ENCODE measurements at places on chromosomes 12 and 14. TPM values are rescaled to one million over a fixed set of nuclear protein-coding genes. Genes with fewer than 3 reads are reported as not detected.

- H3K27ac ChIP-seq = no peak overlapping the region
- no peak overlapping the region for H3K4me3 ChIP-seq
- peaks cover 51% of the 10 kb centered on the region for H3K27me3 ChIP-seq
- no peak for DNase-seq
- no peaks in the 10 kb centered on the region for H3K36me3 ChIP-seq
Observed at GRCh38 chr14:101537286-101537685, 24.0 kb upstream of the DIO3 start.

- H3K27me3 ChIP-seq = no peaks in the 10 kb centered on the region
- no peaks in the 10 kb centered on the region for H3K4me1 ChIP-seq
- H3K4me3 ChIP-seq = no peak overlapping the region
- no peaks in the 10 kb centered on the region for H3K36me3 ChIP-seq
- no peak for DNase-seq
- H3K27ac ChIP-seq = no peak overlapping the region
Observed at GRCh38 chr12:116918464-116918863, 7.7 kb downstream of the FBXW8 start.

GRCh38 chr14:53062856-53063255, 90.3 kb downstream of the DDHD1 start:
- no peak for DNase-seq
- H3K27me3 ChIP-seq = no peaks in the 10 kb centered on the region
- H3K4me3 ChIP-seq = no peak overlapping the region
- peaks cover 4% of the 10 kb centered on the region for H3K4me1 ChIP-seq
- no peak overlapping the region for H3K27ac ChIP-seq
- H3K36me3 ChIP-seq = peaks cover 5% of the 10 kb centered on the region

DNA sequence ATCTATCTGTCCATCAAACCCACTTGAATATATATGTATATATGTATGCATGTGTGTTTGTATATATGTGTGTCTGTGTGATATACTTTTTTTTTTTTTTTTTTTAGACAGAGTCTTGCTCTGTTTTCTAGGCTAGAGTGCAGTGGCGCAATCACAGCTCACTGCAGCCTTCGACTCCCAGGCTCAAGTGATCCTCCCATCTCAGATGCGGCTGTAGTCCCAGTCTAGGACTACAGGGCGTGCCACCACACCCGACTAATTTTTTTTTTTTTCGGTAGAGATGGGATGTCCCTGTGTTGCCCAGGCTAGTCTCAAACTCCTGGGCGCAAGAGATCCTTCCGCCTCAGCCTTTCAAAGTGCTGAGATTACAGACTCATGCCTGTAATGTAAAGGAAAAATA, 13.0 kb upstream of the APOBEC1 start:
- no peak overlapping the region for H3K27ac ChIP-seq
- no peak for DNase-seq
- no peak overlapping the region for H3K4me3 ChIP-seq

The HNF1A gene
- not detected for total RNA-seq

GRCh38 chr12:50825372-50825838, 17.3 kb upstream of the TMPRSS12 start:
- H3K36me3 ChIP-seq = no peaks in the 10 kb centered on the region
- no peak for DNase-seq
- H3K4me1 ChIP-seq = no peaks in the 10 kb centered on the region
- H3K27me3 ChIP-seq = no peaks in the 10 kb centered on the region

GRCh38 chr14:57290751-57291150, 22.0 kb downstream of the AP5M1 start:
- no peak for DNase-seq
- H3K27me3 ChIP-seq = no peaks in the 10 kb centered on the region
- peaks cover 7% of the 10 kb centered on the region for H3K36me3 ChIP-seq
- no peak overlapping the region for H3K4me3 ChIP-seq
- H3K4me1 ChIP-seq = no peaks in the 10 kb centered on the region

DNA sequence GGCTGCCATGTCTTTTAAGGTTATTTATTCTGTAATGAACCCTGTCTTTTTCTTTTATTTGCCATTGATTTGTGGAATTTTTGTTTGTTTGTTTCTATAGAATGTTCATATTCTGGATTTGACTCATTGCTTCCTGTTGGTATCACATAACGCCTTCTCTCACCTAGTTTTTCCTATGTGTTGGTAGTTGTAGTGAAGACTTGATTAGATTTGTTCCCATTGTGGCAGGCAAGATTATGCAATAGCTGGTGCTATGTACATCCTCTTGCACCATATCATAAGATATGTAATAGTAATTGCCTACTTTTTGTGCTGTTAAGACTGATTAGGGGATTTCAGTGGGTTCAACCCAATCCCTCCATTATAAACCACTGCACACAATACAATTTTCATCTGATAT, 3.9 kb upstream of the KRT6B start:
- H3K36me3 ChIP-seq = no peaks in the 10 kb centered on the region
- peaks cover 6% of the 10 kb centered on the region for H3K27me3 ChIP-seq
- no peaks in the 10 kb centered on the region for H3K4me1 ChIP-seq
- H3K27ac ChIP-seq = no peak overlapping the region

- H3K27ac ChIP-seq = no peak overlapping the region
- H3K27me3 ChIP-seq = no peaks in the 10 kb centered on the region
- no peaks in the 10 kb centered on the region for H3K4me1 ChIP-seq
- DNase-seq = no peak
- no peak overlapping the region for H3K4me3 ChIP-seq
Observed at GRCh38 chr14:65946494-65946893, 534.0 kb downstream of the FUT8 start.

The MANSC1 gene
- 10.5 TPM for total RNA-seq

- DNase-seq = peak; percentile 88
- H3K27ac ChIP-seq = peak overlapping the region; percentile 93
- H3K27me3 ChIP-seq = no peaks in the 10 kb centered on the region
- H3K4me3 ChIP-seq = no peak overlapping the region
- peaks cover 82% of the 10 kb centered on the region for H3K4me1 ChIP-seq
- no peaks in the 10 kb centered on the region for H3K36me3 ChIP-seq
Observed at GRCh38 chr12:108302403-108303311, 36.5 kb downstream of the CMKLR1 start.

GRCh38 chr12:85834378-85834777, 1.8 kb downstream of the RASSF9 start:
- no peak for DNase-seq
- H3K27ac ChIP-seq = peak overlapping the region; percentile 93
- peaks cover 14% of the 10 kb centered on the region for H3K4me1 ChIP-seq
- no peaks in the 10 kb centered on the region for H3K36me3 ChIP-seq

GRCh38 chr12:47244835-47245234, 165.1 kb upstream of the AMIGO2 start:
- H3K4me3 ChIP-seq = no peak overlapping the region
- no peaks in the 10 kb centered on the region for H3K4me1 ChIP-seq
- H3K27ac ChIP-seq = no peak overlapping the region
- H3K27me3 ChIP-seq = no peaks in the 10 kb centered on the region
- no peaks in the 10 kb centered on the region for H3K36me3 ChIP-seq

The ANG gene
- total RNA-seq = 0.79 TPM

DNA sequence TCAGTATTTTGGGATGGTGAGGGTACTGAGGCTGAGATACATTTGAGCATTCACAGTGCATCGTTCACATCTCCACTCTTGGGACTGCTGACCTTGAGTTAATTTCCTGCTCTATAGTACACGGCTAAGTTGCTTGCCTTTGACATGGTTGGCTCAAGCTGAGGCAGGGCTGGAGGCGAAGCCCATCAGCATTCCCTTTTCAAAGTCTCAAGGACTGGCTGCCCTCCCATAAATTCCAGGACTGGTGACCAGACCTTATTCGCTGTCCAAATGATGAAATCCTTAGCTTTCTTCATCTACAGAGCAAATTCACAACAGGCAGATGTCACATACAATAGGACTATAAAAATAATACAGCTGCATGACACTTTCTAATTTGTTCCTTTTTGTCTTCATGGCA, 85.9 kb downstream of the SSPN start:
- no peak overlapping the region for H3K4me3 ChIP-seq
- H3K27me3 ChIP-seq = no peaks in the 10 kb centered on the region
- H3K36me3 ChIP-seq = no peaks in the 10 kb centered on the region
- no peak for DNase-seq
- no peak overlapping the region for H3K27ac ChIP-seq
- H3K4me1 ChIP-seq = peaks cover 4% of the 10 kb centered on the region

- H3K4me1 ChIP-seq = peaks cover 16% of the 10 kb centered on the region
- no peaks in the 10 kb centered on the region for H3K36me3 ChIP-seq
- DNase-seq = no peak
- H3K27me3 ChIP-seq = peaks cover 19% of the 10 kb centered on the region
Observed at GRCh38 chr12:57729321-57729844, 9.2 kb downstream of the AGAP2 start.

The PCED1B gene
- 0.49 TPM for total RNA-seq

DNA sequence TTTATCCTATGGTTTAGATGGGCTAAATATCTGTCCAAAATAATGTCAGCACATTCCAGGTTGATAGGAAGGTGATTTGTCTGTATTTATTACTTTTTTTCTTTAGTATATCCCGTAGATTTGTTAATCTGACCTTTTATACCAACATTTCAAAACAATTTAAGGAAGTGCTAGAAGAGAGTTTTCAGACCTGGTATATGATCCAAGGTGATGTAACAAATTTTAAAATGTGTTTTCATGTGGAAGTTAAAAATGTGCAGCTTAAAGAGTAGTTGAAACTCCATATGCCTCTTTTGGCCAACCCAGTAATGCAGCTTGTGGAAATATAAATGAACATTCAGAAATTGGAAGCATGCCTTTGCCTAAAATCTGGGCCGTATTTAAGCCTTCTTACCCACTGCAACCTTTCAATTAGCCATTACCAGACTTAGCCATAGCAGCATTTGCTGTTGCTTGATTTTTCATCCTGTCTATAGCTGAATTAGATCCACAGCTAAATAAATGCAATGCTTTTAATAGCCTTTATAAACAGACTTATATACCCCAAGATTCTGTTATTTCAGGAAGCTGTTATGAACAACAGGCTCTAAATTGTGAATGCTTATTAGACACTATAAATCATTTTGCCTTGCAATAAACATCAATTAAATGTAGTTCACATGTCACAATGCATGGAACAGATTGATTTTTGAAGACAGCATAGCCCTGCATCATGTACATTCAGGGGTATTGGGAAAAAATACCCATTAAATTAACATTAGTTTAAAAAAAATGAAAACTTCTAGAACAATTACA, 271.2 kb downstream of the PDZRN4 start:
- no peak overlapping the region for H3K4me3 ChIP-seq
- DNase-seq = no peak
- no peaks in the 10 kb centered on the region for H3K36me3 ChIP-seq

DNA sequence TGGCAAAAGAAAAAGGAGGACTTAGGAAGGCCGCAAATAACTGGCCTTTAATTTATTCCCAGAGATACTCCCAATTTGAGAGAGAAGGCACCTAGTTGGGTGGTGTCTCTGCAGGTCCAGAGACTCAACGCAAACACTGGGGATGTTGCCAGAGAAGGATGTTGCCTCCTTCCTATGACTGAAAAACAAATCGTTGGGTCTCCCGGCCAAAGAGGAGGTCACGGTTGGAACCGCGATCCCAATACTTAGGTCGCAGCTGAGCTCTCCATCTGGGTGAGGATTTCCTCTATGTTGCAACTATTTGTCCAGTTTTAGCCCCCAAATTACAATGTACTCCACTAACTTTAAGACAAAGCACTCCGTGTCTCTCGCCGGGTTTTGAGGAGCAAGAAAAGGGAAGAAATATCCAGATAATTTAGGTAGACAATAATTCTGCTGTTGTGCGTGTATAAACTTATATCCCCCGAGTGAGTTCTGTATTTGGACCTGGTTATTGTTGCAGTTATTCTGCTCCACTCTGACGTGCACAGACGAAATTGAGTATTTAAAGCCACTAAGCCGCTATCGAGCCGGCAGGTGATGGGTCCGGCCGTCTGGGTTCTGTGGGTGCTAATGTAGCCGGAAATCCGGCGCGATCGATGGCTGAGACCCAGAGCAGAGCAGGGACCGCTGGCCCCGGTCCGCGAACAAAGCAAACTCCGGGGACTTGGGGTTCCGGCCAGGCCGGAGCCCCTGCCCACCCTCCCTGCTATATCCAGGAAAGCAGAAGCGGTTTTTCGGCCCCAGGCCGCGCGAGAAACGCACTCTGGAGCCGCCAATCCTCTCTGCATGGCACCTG, 5.7 kb downstream of the HOXC12 start:
- H3K27me3 ChIP-seq = peaks cover 100% of the 10 kb centered on the region
- no peaks in the 10 kb centered on the region for H3K4me1 ChIP-seq
- no peak overlapping the region for H3K27ac ChIP-seq
- DNase-seq = no peak

DNA sequence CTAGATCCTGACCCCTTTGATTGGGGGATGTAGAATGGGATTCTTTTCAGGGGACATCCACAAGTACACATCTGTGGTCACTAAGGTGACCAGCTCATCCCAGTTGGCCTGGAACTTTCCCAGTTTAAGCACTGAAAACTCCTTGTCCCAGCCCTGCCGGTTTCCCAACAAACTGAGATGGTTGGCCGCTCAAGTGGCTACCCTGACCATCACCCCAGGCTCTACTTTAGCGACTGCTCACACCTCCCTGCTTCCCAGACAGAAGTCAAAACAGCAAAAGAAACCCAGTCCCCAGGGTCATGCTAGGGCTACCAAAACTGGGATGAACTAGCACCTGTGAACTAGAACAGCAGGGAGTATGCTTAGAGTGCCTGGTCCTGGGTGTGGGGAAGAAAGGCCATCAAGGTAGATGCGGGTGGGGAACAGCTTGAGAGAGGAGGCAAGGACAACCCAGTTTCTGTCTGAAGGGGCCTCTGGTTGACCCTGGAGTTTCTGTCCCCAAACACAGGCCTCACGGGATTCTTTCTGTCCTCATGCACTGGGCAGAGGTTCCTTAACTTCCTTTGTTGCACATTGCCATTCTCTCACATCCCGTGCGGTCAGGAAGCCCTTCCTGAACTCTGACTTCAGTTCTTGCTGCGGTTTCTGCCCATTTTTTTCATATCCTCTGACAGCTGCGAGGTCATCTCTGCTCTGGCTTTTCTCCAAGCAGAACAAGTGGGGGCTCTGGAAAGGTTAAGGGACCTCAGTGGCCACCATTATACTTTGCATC, 1.6 kb downstream of the LTB4R start:
- peaks cover 11% of the 10 kb centered on the region for H3K27me3 ChIP-seq
- H3K27ac ChIP-seq = no peak overlapping the region
- no peak for DNase-seq

GRCh38 chr12:121838126-121838525, 20.5 kb downstream of the HPD start:
- H3K4me1 ChIP-seq = no peaks in the 10 kb centered on the region
- H3K4me3 ChIP-seq = no peak overlapping the region
- H3K27me3 ChIP-seq = no peaks in the 10 kb centered on the region
- H3K36me3 ChIP-seq = no peaks in the 10 kb centered on the region
- no peak overlapping the region for H3K27ac ChIP-seq

The ANKRD33 gene
- not detected for total RNA-seq

The PTPRB gene
- 42.0 TPM for total RNA-seq

DNA sequence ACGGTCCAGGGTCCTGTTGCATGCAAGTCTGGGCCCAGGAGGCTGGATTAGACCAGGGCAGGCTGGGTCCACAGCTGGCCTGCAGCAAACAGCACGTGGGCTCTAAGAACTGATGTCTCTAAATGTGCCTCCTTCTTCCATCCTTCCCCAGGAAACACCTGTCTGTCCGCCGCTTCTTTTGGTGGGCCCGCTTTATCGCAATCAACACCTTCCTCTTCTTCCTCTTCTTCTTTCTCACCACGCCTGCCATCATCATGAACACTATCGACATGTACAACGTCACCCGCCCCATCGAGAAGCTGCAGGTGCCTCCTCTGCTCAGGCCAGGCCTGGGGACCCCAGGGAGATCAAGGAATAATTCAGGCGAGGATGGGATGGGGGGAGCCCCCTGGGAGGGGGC, 28.3 kb downstream of the NGB start:
- H3K27me3 ChIP-seq = no peaks in the 10 kb centered on the region
- no peak overlapping the region for H3K27ac ChIP-seq
- no peaks in the 10 kb centered on the region for H3K36me3 ChIP-seq
- no peak for DNase-seq

The TAS2R50 gene
- total RNA-seq = 0.35 TPM

Data from heart right ventricle (tissue), 16 donors.